BE2C (cell line): ENCODE measurements at places on chromosomes 12 and 14.
A peak's percentile ranks its signal among the peaks of the same experiment; 100 is the strongest.

DNA sequence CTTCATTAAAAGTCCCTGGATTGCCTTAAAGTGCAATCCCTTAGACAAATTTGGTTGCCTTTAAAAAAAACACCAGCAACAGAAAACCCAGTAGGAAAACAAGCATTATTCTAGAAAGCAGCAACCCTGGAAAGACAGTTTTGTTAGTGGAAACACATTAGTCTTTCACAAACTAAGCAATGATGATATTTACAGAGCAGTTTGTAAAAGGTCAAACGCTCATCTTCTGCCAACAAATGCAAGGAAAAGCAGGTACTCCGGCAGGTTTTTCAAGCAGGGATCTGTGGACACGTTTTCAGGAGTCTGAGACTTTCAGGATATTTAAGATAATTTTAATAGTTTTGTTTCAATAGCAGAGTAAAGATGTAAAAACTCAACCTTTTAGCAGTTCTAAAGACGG, 202.2 kb downstream of the EXOC5 start:
- no peak for DNase-seq

DNA sequence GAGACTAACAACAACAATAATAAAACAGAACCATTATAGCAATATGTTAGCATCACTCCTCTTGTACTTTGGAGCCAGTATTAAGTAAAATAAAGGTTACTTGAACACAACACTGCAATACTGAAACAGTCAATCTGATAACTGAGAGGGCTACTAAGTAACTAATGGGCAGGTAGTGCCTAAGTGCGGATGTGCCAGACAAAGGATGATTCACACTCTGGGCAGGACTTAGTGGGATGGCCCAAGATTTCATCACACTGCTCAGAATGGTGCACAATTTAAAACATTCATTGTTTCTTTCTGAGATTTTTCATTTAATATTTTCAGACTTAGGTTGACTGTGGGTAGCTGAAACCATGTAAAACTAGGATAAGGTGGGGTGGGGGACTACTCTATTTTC, 131.9 kb upstream of the CAND1 start:
- DNase-seq: no peak

DNA sequence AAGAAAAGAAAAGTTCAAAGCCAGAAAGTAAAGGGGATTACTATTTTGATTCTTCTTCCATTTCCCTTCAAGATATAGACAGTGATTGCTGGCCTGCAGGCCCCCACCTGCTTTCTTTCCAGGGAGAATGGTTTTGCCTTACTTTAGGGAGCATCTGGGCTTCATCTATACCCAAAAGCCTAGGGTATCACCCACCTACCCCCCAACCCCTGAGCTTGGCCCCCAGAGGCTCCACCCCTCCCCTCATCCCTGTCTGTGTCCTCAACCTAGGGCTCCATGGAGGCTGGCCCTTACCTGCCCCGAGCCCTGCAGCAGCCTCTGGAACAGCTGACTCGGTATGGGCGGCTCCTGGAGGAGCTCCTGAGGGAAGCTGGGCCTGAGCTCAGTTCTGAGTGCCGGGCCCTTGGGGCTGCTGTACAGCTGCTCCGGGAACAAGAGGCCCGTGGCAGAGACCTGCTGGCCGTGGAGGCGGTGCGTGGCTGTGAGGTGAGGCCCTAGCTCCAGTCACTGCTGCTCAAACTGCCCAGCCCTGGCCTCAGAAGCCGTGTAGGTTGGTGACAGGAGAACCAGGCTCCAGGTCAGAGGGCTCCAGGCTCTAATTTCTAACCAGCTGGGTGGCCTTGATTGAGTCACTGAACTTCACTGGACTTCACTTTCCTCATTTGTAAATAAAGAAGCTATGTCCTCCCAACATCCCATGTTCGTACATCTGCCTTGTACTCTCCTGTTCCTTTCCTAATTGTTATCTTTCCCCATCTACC, 13.6 kb downstream of the ARHGEF40 start:
- no peak for DNase-seq

DNA sequence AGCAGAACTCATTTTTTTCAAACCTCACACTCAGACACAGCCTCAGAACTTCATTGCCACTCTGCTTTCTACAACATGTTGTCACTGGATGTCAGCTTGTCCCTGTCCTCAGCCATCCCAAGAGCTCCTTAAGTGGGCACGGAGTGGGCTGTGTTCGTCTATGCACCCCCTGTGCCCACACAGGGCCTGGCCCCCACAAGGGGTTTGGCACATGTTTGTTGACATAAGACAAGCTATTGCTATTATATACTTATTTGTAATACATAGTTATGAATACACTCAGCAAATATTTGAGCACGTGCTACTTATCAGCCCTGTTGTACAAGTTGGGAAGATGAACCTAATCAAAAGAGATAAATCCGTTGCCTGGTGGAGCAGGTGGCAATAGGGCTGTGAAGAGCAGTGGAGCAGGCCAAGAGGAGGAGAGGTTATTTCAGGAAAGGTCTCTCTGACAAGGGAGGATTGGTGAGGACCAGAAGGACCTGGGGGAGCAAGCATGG, 4.3 kb upstream of the BDKRB1 start:
- DNase-seq: no peak

DNA sequence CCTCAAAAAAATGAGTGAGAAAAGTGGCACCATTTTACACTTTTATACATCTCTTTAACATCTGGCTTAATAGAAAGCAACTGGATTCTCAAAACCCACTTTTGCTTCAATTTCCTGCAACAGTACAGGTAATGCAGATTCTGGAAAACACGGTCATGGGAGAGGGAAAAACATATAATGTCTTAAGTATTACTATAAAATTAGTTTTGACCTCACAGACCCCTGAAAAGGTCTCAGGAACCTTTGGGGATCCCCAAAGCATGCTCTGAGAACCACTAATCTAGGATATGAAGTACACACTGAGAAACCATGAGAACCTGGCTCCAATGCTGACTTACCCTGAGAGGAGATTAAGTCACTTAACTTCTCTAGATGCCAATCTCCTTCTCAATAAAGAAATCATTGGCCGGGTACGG, 64.7 kb downstream of the PPP2R5E start:
- no peak for DNase-seq

DNA sequence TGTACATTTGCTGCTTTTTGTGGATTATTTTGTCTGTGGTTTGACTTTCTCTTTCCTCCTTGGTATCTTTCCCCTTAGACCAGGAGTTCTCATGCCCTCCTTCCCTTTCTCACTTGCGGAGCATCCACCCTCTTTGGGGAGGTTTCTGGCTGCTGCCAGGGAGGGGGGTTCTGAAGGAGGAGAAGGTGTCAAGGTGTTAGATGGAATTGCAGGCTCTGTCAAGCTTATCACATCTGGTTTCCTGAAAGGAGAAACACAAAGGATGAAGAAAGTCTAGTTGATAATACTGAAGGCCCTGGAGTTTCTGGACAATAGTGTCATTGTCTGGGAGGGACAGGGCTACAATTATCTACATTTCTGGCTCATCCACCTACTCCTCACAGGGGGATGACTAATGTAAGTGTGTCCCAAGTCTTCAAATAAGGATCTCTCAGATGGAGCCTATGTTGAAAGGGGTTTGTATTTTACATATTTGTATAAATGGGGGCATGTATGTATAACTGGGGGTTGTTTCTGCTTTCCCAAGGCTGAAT, 217.3 kb upstream of the CCDC196 start:
- DNase-seq: no peak

GRCh38 chr12:69008520-69008919, 75.5 kb upstream of the CPM start:
- DNase-seq: no peak

DNA sequence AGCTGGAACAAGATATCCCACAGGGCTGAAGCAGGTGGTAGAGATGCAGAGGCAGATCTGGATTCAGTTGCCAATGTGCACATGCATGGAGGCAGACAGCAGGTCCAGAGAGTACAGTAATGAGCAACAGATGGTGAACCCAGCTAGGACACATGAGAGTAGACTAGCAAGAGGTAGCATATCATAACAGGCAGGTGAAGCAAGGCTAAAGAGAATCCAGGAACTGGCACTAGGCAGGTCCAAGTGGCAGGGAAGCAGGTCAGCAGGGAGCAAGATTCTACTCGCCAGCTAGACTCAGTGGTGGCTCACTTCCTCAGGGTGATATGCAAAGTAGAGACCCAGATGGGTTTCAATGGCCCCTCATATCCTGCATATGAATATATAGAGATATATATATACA, 15.3 kb upstream of the MYF6 start:
- DNase-seq: no peak

- DNase-seq: no peak
Measured at GRCh38 chr12:42039176-42039575, 105.5 kb downstream of the GXYLT1 start.

- DNase-seq: no peak
Measured at GRCh38 chr12:22332202-22332601, 2.3 kb downstream of the ST8SIA1 start.

GRCh38 chr14:70988452-70988851, 81.2 kb downstream of the PCNX1 start:
- no peak for DNase-seq

DNA sequence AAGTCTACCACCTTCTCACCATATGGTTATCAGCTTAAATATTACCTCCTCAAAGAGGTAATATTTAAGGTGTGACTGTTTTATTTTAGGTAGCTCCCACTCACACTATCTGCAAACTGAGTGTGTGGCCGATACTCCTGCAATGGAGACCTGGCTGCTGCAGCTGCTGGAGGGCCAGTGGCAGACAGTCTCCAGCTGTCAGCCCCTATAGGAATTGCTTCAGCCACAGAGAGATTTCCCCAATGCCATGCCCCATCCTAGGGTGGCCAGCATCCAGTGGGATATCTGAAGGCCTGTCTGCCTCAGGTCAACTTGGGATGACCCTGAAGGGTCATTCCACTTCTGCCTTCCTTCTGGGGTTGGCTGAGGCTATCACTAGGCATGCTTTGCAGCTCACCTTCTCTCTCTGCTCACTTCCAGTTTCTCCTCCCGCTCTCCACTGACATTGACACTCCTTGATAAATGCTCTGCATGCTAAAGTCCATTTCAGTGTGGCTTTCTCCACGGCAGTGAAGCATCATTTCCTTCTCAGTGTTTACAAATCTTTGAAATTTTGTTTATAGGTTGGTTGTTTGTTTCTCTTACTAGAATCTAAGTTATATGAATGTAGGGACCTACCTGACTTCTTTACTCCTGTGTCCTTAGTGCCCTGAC, 90.2 kb upstream of the USP44 start:
- DNase-seq: peak; percentile 18

- no peak for DNase-seq
Measured at GRCh38 chr12:93390031-93390430, 12.3 kb downstream of the NUDT4 start.

- DNase-seq: peak; percentile 95
Measured at GRCh38 chr12:57726151-57726883, 12.2 kb downstream of the AGAP2 start.

GRCh38 chr12:65100140-65100539, 21.0 kb downstream of the WIF1 start:
- no peak for DNase-seq

GRCh38 chr12:74490390-74491064, 47.1 kb upstream of the ATXN7L3B start:
- no peak for DNase-seq
